Stimulated activated CD4-positive, alpha-beta T cell treated with anti-CD3 and anti-CD28 coated beads, Interleukin-12 subunit alpha, Interleukin-12 subunit beta, amount 100 ng/mL, for 4 hours (primary cell): ENCODE measurements at places on chromosomes 16 and 17.
A peak's percentile ranks its signal among the peaks of the same experiment; 100 is the strongest.

- DNase-seq: no peak
Observed at GRCh38 chr16:77459534-77460254, 24.9 kb upstream of the ADAMTS18 start.

DNA sequence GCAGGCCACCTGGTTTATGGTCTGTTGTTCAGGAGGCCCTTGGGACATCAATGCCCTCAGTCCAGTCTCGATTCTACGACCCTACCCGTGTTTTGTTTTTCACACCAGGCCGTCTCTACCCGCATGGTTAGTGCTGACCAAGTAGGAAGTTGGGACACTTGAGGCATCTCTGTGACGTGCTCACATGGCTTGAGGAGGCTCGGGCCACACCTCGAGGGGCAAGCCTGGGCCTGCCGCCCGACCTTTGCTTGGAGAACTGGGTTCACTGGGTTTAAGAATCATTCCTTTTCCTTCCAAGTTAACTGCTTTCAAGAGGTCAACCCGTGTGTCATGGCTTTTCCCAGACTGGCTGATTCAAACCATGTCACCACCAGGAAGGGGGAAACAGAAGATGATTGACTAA lies 86.8 kb downstream of the CMIP start:
- DNase-seq: no peak

DNA sequence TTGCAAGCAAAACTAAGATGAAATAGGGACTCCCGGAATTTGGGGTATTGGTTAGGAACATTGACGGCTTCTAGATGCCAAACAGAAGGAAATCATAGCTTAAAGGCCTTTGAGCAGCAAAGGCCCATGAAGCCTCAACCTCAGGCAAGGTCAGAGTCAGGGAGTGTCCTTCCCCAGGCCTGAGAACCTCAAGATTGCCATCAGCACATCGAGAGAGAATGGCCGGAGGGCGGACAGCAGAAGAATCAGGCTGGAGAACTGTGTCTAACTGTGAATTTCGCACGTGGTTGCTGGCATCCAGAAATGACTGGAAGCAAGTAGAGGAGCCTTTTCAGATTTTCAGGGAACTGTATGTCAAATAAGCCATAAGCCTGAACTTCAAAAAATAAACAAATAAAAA lies 24.8 kb upstream of the ANKRD40CL start:
- no peak for DNase-seq

DNA sequence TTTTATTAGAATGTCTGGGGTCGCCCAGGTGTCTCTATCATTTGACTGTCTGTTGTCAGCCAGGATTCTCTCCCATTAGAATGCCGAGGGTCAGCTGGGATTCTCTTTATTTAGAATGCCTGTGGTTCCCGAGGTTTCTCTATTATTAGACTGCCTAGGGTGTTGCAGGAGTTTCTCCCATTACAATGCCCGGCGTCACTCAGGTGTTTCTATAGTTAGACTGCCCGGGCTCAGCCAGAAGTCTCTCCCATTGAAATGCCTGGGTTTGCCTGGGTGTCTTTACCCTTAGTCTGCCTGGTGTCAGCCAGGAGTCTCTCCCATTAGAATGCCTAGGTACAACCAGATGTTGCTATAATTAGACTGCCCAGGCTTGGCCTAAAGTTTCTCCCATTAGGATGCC lies 2252.0 kb downstream of the TP53TG3F start:
- DNase-seq: no peak

DNA sequence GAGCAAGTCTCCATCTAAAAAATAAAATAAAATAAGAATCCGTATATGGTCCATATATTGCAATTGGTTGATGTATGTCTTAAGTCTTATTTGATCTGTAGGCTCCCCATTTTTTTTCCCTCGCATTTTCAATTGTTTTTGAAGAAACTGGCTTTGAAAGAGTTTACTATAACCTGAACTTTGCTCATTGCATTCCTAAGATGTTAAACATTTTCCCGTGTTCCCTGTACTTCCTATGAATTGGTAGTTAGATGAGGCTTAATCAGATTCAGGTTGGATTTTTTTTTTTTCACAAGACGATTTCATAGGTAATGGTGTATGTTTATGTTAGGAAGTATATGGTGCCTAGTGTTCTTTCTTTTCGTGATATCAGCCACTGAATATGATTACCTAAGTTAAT lies 3.3 kb downstream of the LRRC36 start:
- DNase-seq: no peak

GRCh38 chr17:27455236-27455913 lies 873 bp upstream of the KSR1 start:
- DNase-seq: no peak

- DNase-seq: no peak
Observed at GRCh38 chr16:85862476-85863383, 36.2 kb upstream of the IRF8 start.

- DNase-seq: no peak
Observed at GRCh38 chr17:1074886-1075605, 78.1 kb downstream of the TIMM22 start.

GRCh38 chr16:81740169-81740568 lies 38.9 kb upstream of the PLCG2 start:
- DNase-seq: no peak

- DNase-seq: no peak
Observed at GRCh38 chr16:28549301-28549899, 4.3 kb upstream of the SGF29 start.

- no peak for DNase-seq
Observed at GRCh38 chr17:57285701-57286100, 29.4 kb downstream of the MSI2 start.

DNA sequence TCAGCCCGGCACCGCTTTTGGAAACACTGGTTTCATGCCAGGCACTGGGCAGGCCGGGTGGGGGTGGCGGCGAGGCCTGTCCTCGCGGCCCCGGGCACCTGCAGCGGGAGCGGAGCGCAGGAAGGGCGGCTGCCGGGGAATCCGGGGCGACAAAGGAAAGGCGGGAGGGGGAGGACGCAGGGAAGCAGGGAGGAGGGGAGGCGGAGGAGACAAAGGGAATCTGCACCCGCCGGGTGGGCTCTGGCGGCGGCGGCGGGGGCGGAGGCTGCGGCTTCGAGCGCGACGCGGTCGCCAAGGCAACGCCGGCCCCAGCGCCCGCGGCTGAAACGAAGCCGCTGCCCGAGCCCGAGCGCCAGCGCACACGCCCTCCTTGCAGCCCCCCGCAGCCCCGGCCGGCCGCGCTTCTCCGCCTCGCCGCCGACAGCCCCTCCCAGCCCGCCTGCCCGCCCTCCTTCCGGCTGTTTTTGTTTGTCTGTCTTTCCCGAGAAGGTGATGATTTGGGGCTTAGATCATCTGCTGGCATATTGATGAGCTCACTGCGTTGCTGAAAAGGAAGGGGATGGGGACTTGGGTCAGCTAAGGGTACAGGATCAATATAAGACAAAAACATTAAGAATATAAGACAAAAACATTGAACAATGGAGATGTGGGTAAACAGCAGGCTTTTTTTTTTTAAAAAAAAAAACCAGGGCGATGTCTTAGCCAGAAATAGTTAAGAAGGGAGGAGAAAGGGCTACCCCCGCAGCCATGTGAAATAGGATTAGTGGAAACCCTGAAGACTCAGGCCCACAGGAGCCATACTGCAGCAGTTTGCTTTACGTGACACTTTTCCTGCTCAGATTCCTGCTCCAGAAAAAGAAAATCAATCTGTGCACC lies 32.7 kb downstream of the CDK5R1 start:
- peak; percentile 47 for DNase-seq

DNA sequence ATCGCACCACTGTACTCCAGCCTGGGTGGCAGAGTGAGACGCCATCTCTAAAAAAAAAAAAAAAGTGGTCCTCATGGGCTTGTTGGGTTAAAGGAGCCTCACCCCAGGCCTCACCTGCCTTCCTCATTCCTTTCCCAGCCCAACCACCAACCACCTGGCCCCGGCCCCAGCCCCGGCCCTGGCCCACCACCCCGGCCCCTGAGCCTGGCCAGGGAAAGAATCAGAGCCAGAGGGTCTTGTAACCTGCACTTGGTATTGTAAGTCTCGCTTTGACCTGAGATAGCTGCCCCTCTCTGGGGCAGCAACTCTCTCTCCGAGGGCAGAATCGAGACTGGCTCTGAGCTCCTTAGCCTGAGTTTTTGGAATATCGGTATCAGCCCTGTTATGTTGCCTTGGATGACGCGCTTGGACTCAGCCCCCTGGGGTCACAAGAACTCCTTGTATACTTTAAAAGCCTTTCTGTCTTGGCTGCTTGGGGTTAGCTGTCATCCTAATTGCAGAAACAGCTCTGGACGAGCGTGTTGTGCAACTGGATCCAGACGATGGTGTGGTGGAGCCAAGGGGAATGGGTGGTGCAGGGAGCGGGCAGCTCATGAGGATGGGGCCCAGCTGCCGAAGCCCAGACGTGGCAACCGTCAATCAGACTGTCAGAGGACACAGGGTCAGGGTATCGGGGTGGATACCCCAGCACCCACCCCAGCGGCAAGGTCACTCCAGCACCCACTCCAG lies 14.6 kb downstream of the SMTNL2 start:
- DNase-seq: no peak

DNA sequence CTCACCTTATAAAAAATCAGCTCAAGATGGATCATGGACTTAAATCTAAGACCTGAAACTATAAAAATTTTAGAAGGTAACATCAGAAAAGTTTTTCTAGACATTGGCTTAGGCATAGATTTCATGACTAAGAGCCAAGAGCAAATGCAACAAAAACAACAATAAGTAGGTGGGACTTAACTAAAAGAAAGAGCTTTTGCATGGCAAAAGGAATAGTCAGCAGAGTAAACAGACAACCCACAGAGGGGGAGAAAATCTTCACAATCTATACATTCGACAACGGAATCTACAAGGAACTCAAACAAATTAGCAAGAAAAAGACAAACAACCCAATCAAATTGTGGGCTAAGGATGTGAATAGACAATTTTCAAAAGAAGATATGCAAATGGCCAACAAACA lies 368.4 kb upstream of the KIF2B start:
- no peak for DNase-seq

DNA sequence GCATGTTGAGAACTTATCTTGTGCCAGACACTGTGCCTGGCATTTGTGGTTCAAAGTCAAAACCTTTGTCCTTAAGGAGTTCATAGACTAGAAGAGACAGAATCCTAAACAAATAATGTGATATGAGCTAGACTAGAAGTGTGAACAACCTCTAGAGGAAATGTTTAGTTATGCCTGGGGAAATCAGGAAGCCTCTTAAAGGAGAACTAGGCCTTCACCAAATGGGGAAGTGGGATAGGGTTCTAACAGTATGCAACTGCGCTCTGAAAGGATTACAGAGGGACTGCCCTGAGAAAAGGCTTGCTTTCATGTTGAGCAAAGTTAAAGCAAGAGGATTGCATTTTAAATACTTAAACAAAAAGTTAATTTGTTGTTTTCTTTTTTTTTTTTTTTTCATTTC lies 4.9 kb downstream of the RUNDC1 start:
- no peak for DNase-seq

DNA sequence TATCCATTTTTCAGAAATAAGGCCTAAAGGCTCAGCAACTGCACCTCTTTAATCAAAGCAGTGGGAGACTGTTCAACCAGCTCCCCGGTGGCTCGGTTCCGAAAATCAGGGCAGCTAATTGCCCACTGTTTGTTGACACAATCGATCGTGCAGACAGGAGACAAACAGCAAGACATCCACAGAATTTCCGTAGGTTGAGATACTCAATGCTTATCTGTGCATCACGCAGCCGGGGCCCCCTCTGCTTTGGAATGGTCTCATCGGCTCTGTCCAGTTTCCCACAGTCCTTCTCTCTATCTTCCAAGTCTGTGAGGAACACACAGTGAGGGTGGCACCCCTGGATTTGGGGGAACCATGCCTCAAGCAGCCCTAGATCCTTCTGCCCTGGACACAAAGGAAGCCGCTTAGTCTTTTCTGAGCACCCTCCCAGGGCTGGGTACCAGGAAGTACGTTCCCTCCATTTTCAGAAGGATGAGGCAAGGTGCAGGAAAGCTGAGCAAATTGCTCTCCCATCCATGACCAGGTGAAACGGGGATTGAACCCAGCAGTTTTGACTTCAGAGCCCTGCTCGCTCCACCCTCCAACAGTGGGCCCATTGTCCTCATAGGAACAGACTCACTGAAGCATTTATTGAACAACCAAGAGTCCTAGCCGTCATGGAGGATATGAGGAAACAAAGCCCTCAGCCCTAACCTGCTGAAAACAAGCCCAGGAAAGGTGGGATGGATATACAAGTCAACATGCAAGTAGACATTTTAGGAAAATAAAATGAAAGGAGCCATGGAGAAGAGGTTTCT lies 70.7 kb downstream of the C16orf95 start:
- DNase-seq: no peak

DNA sequence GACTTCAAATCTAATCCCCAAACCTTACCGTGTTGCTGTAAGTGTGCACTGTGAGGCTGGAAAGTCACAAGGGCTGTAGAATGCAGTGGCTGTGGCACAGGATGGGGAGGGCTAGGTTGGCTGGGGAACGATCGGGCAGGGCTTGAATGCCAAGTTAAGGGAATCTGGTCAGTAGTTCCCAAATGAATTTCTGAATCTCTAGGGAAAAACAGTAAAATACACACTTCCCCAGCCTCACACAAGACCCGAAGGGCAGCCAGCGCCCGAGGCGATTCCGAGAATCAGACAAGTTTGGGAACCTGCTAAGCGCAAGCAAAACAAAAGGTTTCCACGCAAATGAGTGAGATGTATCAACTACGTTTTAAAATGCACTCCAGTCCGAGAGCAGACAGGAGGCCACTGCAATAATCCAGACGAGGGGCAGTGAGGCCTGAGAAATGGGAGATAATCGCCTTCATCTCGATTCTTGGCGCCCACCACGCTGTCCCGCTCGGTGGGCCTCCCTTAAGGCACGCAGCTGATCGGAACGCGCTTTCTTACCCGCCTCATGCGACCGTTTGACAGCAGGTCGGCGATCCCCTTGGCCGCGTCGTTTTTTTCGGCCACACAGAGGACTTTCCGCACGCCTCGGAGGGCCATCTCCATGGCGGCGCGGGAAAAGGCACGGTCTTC lies 599 bp downstream of the TOP3A start:
- DNase-seq: no peak

GRCh38 chr16:88767546-88768070 lies 17.4 kb downstream of the PIEZO1 start:
- DNase-seq: no peak

- no peak for DNase-seq
Observed at GRCh38 chr16:67902831-67903230, 9.8 kb downstream of the PSKH1 start.

GRCh38 chr17:10547351-10547750 lies 2.1 kb downstream of the MYH2 start:
- DNase-seq: no peak

DNA sequence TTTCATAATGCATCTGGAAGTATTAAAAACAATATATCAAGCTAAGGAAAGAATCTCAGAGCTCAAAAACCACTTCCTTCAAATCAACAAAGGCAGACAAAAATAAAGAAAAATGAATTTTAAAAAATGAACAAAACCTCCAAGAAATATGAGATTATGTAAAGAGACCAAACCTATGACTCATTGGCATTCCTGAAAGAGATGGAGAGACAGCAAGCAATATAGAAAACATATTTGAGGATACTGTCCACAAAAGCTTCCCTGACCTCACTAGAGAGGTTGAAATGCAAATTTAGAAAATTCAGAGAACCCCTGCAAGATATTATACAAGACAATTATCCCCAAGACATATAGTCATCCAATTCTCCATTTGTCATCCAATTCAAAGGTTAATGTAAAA lies 311.3 kb upstream of the SOX9 start:
- DNase-seq: no peak
